ENCODE measurements at places on chromosomes 4 and X.

- no peak for DNase-seq
Measured at GRCh38 chr4:164212134-164212533, 541.8 kb upstream of the SMIM31 start.

- no peak for DNase-seq
Measured at GRCh38 chrX:29666366-29666765, 549.0 kb upstream of the MAGEB2 start.

DNA sequence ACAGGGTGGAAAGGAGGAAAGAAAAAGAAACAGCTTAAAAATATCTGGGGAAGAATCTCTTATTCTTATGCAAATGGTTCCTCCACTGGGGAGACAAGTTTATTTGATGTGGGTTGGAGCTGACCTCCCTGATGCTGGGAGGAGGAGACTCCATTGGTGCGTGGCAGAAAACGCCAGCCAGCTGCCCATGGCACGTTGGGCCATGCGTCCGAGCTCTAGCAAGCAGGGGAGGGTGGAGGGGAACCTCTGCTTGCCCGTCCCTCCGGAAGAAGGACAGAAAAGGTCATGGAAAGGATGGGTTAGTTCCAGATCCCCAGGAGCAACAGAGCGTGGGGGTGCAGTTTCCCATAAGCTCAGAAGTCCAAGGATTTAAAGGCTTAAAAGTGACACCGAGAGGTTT, 210.4 kb downstream of the KLHL4 start:
- DNase-seq = no peak

DNA sequence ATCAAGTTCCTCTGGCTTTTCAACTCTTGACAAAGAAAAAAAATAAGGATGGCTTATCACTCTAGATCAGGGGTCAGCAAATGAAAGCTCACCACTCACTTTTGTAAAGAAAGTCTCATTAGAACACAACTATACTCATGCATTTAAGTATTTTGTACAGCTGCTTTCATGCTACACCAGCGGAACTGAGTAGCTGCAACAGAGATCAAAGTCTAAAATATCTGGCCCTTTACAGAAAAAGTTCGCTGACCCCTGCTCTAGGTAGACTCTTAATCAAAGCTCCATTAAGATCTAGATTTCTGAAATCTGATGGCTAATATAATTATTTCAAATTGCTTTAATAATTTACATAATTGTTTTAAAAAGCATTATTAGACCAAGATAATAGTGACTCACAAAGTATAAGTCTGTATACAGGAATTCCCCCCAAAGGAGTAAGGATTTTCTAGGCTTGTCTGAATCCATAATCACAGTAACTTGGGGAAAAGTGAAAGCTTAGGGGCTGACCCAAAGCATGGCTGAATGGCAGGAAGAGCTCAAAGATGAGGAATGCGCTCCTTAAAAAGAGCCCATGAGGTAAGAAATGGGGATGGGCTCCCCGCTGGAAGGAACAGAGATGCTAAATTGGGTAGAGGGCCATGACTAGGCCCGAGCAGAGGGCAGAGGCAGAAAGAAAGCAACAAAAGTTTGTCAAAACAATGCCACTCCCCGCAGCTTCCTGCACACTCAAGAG, 140.3 kb downstream of the SH3KBP1 start:
- DNase-seq = no peak

DNA sequence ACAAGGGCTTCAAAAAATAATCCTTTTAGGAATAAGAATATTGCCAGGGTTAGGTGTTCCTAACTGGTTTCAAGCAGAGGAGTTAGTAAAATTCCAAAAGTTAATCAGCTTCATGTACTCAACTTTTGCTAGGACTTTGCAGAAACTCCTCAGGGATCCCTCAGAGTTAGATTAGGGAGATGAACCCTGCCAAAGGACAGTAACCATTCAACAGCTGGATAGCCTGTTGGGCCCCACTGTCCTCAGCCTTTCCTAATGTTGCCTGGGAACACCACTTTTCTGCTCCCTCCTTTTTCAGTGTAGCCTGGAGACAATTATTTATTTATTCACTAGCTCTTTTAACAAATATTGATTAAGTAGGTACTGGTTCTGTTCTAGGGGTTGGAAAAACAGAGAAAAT, 53.8 kb downstream of the NFKB1 start:
- DNase-seq = no peak

DNA sequence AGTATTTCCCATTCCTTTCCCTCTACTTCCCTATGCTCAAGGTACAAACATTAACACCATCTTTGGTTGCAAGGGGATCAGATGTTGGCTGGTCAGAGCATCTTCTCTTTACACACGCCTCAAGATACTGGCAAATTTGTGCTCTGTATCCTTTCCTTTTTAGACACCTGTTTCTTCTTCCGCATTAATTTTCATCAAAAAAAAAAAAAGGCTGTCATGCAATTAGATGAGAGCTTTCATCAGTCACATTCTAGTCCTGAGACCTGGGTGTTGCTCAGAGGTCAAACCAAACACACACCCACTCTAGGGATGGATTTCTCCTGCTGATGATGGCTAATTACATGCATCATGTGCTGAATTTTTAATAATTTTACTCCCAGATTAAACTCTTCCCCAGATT, 2.0 kb downstream of the RELL1 start:
- no peak for DNase-seq

GRCh38 chr4:25088093-25088952, 57.6 kb upstream of the LGI2 start:
- peak; percentile 17 for DNase-seq

DNA sequence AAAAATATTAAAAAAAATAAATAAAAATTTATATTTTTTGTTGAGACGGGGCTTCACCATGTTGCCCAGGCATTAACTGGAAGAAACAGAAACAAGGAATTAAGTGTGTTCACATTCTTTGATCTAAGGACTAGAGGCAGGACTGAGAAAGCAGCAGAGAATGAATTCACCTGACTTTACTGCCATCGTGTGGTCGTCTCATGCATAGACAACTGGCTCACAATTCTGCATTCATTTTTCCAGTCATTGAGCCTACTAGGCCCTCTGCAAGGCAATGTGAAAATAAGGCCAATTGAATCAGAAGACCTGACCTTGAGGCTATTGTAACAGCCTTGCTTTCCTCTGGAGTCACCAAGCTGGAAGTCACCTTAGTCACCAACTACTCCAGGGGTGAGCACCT, 37.4 kb downstream of the LHFPL1 start:
- peak; percentile 55 for DNase-seq

DNA sequence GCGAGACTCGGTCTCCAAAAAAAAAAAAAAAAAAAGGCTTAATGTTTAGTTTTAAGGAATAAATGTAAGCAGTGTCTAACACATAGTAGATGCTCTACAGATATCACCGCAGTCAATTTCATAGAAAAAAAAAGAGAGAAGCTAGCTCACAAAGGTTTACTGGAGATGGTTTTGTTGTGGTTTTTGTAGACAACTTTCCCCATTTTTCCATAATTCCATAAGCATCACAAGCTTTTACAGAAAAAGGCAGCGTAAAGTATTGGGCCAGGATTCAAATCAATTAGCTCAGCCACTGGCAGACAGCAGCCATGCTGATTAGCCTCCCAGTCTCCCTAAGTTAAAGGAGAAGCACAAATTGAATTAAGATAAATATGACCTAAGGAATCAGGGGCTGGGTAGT, 1.5 kb downstream of the GRSF1 start:
- DNase-seq = no peak

DNA sequence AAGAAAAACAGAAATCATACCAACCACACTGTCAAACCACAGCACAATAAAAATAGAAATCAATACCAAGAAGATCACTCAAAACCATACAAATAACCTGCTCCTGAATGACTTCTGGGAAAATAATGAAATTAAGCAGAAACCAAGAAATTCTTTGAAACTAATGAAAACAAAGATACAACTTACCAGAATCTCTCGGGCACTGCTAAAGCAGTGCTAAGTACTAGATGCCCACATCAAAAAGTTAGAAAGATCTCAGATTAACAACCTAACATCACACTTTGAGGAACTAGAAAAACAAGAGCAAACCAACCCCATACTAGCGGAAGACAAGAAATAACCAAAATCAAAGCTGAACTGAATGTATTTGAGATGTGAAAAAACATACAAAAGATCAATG, 33.2 kb downstream of the AWAT2 start:
- DNase-seq = no peak

- DNase-seq = no peak
Measured at GRCh38 chrX:115606861-115607260, 45.9 kb downstream of the PLS3 start.

- DNase-seq = no peak
Measured at GRCh38 chr4:41569961-41570360, 32.0 kb downstream of the LIMCH1 start.

- DNase-seq = peak; percentile 88
Measured at GRCh38 chr4:54165438-54165837, 63.7 kb upstream of the PDGFRA start.

DNA sequence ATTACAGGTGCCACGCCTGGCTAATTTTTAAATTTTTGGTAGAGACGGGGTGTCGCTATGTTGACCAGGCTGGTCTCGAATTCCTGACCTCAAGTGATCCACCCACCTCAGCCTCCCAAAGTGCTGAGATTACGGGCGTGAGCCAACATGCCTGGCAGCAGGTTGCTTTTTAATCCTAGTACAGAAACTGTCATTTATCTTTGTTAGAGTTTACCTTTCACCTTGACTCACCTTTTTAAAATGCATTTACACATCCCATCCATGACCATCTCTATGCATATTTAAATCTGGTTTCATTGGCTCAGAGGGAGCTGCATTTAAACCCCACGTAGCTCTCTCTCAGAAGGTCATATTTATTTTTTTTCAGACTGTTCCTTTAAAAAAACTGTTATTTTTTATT, 31.9 kb downstream of the SLC16A2 start:
- DNase-seq = no peak

DNA sequence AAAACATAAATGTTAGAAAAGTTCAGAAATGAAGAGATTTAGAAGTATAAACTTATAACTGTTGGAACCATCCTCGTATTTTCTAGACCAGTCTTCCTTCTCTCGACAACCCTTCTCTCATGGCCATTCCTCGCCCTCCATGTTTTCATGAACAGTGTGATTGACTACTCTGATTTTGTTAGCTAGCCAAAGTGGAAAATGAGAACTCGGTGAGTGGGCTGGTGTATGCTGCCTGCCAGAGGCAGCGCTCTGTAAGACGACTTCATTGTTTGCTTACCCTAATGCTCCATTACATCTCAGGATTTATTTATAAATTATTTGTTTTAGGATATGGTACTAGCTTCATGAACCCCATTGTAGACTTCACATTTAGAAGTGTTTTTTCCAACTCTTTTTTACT, 153.0 kb downstream of the CBR4 start:
- DNase-seq = no peak

DNA sequence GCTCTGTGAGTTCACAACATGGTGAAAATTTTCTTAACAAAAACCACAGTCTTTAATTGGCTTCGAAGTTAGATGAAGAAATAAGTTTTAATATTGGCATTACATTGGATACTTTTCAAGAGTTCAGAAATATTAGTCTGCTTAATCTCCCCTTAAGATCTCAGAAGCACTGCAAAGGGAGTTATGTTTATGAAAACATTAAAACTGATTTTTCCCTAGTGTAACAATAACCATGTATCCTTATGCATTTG, 1.5 kb downstream of the SETD7 start:
- DNase-seq = no peak

GRCh38 chr4:164012396-164013027, 518.0 kb downstream of the TMA16 start:
- peak; percentile 13 for DNase-seq

DNA sequence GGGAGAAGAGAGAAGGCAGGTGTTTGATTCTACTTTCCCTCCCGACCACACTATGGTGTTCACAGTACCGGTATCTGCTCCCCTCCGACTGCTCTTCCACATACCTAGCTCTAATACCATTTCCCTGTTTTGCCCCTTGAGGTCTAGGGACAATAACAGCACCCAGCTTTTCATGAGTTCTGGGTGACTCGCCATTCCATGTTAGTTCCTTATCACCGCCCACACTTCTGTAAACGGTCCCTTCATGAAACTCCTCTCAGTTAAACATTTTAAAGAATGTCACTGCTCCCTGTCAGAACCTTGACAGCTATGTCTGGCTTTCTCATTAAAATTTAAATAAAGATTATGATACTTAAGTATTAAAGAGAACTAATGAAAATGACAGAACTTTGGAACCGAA, 136.7 kb downstream of the ADAMTS3 start:
- no peak for DNase-seq

DNA sequence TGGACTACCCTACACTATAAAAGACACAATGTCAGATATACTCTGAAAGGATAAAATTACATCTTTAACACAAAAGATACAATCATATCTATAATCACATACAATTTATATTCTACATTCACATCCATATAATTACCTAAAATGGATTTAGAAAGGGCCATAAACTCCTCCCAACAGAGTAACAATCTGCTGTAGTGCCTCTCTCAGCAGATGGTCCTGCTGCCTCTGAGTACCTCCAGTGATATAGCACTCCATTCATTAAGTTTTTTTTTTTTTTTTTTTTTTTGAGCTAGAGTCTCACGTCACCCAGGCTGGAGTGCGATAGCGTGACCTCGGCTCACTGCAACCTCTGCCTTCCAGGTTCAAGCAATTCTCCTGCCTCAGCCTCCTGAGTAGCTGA, 7.4 kb downstream of the ANKRD37 start:
- no peak for DNase-seq

GRCh38 chr4:86356425-86357210, 3.2 kb downstream of the MAPK10 start:
- DNase-seq = no peak

GRCh38 chrX:105564501-105564900, 257.8 kb upstream of the NRK start:
- peak; percentile 75 for DNase-seq

DNA sequence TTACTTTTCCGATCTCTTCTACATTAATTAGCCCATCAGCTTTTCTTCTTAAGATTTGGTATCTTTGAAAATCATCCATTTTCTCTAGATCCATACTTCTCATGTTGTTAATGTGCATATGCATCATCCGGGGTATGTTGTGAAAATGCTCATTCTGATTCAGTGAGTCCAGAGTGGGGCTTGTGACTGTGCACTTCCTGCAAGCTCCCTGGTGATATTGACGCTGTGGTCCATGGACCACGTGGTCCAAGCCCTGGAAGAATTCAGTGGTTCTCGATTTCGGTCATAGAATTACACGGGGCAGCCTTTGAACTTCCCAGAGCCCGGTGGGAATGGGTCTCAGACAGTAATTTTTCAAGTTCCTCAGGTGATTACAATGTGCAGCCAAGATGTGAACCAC, 69.8 kb downstream of the ZFX start:
- no peak for DNase-seq

GRCh38 chrX:116239944-116240840, 69.6 kb downstream of the AGTR2 start:
- DNase-seq = no peak

DNA sequence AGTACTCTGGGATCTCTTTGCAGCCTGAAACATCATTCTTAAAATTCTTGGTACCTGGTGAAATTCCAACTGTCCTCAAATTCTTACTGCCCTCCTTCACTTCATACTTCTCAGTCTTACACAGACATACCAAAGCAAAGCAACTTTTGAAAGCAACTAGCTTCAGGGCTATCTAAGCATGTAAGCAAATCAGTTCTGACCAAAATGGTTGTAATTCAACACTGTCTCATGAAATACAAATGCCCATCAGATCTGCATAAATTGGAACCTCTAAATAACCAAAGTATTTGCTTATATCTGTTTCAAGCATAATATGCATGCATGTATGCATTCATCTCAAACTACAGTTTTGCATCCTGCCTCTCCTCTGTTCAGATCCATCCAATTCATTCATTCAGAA, 308.1 kb upstream of the PPARGC1A start:
- no peak for DNase-seq

All from brain microvascular endothelial cell (primary cell).